ENCODE measurements at places on chromosomes 7 and 10. TPM values are rescaled to one million over a fixed set of nuclear protein-coding genes. Genes with fewer than 3 reads are reported as not detected.

Gene GJC3
- total RNA-seq, result not detected

- no peak for ATAC-seq
These were observed 741.4 kb upstream of the POT1 start for GRCh38 chr7:125670926-125671572.

Gene PHKG1
- 3.0 TPM for total RNA-seq

DNA sequence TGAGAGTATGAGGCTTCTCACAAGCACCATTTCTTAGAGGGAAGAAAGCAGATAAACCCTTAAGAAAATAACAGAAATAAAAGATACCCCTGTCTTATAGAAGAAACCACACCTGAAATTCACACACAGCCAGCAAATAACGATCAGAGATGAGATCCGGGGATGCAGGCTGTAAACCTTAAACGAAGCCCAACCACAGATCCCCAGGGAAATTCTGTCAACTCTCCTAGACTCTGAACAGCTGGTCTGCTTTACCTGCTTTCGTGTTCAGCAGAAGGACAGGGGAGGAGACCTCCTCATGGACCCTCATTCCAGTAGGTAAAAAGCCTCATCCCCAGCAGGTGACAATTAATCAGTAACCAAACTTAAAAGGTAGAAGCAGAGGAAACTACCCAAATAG, 45.0 kb downstream of the VOPP1 start:
- ATAC-seq, result no peak

DNA sequence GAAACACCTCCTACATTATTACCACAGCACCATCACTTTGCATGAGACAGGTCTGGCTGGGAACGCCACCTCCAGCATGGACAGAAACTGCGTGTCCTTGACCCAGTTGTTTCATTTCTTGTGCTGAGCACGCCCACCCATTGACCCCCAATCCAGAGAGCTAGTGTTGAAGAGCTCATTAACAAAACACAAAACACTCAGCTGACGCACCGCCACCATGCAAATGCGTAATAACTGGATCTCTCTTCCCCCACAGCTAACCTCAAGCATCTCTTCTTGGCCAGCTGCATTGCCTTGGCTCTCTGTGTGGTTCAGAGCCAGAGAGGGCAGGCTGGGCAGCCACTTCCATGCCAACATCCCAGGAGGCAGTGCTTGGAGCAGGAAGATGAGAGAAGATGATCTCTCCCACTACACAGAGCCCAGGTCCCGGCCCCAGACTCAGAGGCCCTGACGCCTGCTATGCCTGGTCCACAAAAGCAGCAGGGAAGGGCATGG, 173.5 kb downstream of the PLXNA4 start:
- no peak for ATAC-seq

GRCh38 chr7:106583100-106583499, 77.9 kb downstream of the CCDC71L start:
- ATAC-seq, result no peak

Gene SPDYE6
- not detected for total RNA-seq
